G401 (cell line): ENCODE measurements at places on chromosomes 12 and 14. TPM values are rescaled to one million over a fixed set of nuclear protein-coding genes. Genes with fewer than 3 reads are reported as not detected.

FAIM2 gene
- not detected in 2 replicates for total RNA-seq

PDE3A gene
- total RNA-seq, result not detected in 2 replicates

SCAF11 gene
- total RNA-seq, result 46.2 and 92.3 TPM in 2 replicates

STAC3 gene
- 0.14 TPM in 1 of 2 replicates, not detected in the other for total RNA-seq

SLC25A21 gene
- total RNA-seq, result 4.3 and 8.2 TPM in 2 replicates

RASSF9 gene
- 0.31 TPM in 1 of 2 replicates, not detected in the other for total RNA-seq

ZNF384 gene
- total RNA-seq, result 14.9 and 25.5 TPM in 2 replicates

HELB gene
- total RNA-seq, result 5.2 and 6.6 TPM in 2 replicates

RAB15 gene
- 15.8 and 26.2 TPM in 2 replicates for total RNA-seq

E2F7 gene
- 2.7 and 5.7 TPM in 2 replicates for total RNA-seq
